ENCODE measurements at places on chromosomes 1 and 21.

DNA sequence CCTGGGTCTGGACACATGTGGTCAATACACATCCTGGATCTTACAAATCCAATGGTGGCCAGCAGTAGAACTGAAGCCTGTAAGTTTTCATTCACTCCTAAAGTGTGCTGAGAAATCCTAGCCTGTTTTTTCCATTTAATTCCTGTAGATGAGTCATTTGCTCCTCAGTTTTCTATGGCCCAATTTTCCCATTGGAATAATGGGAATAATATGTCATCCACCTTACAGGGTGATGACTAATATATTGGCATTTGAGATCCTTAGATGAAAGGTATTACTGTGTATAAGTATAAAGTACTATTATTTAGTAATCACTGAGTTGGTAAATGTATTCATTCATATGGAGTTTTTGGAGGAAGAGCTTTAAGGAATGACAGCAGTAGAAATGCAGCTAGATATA, 89.7 kb upstream of the ADAR start:
- no peak for DNase-seq

DNA sequence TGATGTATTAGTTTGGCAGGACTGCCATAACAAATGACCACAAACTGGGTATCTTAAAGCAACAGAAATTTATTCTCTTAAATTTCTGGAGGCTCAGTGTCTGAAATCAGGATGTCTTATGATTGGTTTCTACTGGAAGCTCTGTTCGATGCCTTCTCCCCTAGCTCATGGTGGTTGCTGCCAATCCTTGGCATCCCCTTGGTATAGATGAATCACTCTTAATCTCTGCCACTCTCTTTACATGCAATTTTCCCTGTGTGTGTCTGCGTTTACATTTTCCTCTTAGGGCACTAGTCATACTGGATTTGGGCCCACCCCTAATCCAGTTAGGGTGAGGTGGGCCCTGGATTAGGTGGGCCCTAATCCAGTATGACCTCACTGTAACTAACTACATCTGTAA, 54.7 kb upstream of the MPC2 start:
- DNase-seq, result no peak

- peak; percentile 86 for DNase-seq
These were observed 36.2 kb upstream of the LYST start for GRCh38 chr1:235902677-235903542.

GRCh38 chr1:67393737-67394136, 36.5 kb downstream of the SERBP1 start:
- no peak for DNase-seq

- DNase-seq, result no peak
These were observed 282.1 kb upstream of the BRINP3 start for GRCh38 chr1:190759807-190760206.

GRCh38 chr1:111417755-111418154, 9.8 kb downstream of the OVGP1 start:
- DNase-seq, result peak; percentile 55

- DNase-seq, result no peak
These were observed 51.2 kb downstream of the RNF2 start for GRCh38 chr1:185096531-185096930.

DNA sequence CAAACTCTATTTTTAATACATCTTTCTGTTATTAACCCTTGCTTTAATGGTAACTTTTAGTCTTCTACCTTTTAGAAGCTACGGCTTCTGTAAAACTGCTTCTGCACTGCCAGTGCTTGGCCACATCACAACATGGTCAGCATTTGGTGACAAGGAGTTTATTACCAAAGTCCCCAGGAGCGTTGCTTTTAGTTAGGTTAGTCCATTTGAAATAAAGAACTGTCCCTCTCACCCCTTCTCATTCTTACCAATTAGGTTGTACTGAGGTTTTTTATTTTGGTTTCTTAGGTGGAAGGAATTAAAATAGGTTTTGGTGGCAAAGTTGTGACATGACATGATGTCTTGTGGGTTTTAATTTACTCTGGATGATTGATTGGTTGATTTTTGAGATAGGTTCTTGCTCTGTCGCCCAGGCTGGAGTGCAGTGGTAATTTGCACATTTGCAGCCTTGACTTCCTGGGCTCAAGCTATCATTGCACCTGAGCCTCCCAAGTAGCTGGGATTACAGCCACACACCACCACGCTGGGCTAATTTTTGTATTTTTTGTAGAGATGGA, 39.2 kb downstream of the SPEN start:
- DNase-seq, result no peak

DNA sequence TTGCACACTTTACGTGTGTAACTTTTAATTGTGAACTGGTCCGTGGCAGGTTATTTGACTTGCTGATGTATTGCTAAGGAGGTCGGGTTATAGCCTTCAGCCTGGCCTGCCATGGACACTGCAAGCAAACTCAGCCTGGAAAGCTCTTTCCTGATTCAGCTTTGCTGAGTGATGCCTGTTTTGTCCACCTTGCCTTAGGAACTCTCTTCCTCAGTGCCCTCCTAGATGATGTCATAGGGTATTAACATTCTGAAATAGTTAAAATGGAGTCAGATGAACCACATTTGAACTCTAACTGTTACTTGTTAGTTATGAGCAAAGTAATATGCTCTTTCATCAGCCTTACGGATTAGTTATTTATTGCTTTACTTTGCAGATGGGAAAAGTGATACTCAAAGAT, 446.0 kb downstream of the PCP4 start:
- DNase-seq, result no peak

- DNase-seq, result no peak
These were observed 354.8 kb upstream of the BRINP3 start for GRCh38 chr1:190832511-190832910.

- peak; percentile 71 for DNase-seq
These were observed 275.5 kb upstream of the RUNX1 start for GRCh38 chr21:35324372-35325220.

DNA sequence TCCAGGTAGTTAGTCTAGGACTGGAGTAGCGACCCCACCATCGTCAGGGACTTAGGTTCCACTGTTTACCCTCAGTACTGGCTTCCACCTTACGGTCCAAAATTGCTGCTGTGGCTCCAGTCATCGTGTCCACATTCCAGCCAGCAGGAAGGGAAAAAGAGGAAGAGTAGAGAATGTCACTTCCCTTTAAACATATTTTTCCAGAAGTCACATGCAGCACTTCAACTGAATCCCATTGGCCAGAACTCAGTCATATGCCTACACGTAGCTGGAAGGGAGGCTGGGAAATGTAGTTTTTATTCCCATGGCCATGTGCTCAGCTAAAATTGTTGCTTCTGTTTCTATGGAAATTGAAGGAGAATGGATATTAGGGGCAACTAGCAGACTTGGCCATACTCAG, 84.1 kb upstream of the SELENON start:
- no peak for DNase-seq
